Kidney epithelial cell (primary cell): ENCODE measurements at places on chromosomes 3 and 15.

DNA sequence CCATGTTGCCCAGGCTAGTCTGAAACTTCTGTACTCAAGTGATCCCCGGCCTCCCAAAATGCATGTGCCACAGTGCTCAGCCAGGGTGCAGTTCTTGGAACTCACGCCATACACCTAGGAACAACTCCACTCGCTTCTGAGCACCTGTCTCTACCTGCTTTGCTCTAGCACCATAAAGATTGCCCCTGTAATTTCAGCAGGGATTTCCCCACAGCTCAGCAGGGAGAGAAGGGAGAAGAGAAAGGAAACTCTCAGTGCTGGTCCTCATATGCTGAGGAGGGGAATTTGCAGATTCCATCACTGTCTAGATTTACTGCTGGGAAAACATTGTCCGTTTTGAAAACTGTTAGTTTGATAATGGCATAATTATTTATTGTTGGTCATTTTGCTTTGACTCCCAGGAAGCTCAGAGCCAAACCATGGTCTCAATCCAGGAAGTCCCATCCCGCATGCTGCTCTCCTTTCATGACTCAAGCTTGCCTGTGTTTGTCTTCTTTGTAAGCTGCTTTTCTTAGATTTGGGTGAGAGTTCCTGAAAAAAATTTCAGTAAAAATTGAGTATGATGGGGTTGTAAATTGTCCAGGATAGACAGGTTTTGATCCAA is 24.2 kb downstream of the TRIM71 start:
- DNase-seq: no peak

- no peak for DNase-seq
Observed at GRCh38 chr3:135226057-135226456, 431.0 kb downstream of the EPHB1 start.

DNA sequence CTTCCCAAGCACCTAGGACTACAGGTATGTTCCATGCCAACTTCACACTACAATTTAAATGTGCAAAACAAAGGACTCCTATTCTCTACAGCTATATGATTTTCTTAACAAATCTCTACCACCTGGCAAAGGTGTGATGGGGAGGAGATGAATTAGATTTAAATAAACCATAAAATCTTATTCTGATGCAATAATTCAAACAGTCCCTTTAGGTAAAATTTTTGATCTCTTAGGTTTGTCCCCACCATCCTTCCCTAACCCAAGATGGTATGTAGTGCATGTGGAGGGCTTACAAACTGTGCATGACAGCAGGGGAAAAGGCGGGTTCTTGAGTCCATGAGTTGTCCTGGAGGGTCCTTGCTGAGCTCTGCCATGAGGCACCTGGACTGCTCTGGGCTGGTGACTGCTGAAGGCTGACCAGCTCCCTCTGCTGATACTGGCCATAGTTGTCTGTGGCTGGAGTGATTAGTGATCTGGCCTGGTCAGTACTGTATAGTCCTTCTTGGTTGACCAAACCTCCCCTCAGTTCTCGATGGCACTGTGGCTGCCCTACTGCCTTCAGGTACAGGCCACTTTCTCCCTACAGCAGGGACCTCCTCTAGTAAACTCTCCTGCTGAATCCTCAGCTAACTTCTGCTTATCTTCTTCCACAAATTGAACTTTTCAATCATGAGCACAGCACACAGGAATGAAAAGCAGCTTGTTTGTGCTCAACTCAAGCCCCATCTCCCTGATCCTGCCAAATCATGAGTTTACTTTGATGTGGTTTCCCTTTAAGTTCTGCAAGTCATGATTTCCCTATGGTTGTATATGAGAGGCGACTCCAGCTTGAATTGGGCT is 30.1 kb downstream of the CFAP161 start:
- no peak for DNase-seq

GRCh38 chr3:48409291-48410201 is 20.3 kb downstream of the PLXNB1 start:
- DNase-seq: no peak

GRCh38 chr3:122880173-122880572 is 85.3 kb downstream of the SLC49A4 start:
- DNase-seq: no peak

GRCh38 chr3:194093842-194094241 is 42.1 kb upstream of the HES1 start:
- DNase-seq: no peak

GRCh38 chr3:143832433-143832832 is 15.8 kb downstream of the SLC9A9 start:
- DNase-seq: peak; percentile 54

GRCh38 chr3:28973609-28974008 is 307.3 kb upstream of the RBMS3 start:
- DNase-seq: no peak

GRCh38 chr3:148763156-148763680 is 64.4 kb upstream of the CPB1 start:
- no peak for DNase-seq

- DNase-seq: no peak
Observed at GRCh38 chr3:10628891-10629670, 123.7 kb upstream of the ATP2B2 start.
